GM19239 (cell line): ENCODE measurements at places on chromosomes 11 and 22.

GRCh38 chr11:96284917-96285316, 58.1 kb downstream of the MAML2 start:
- DNase-seq = no peak

DNA sequence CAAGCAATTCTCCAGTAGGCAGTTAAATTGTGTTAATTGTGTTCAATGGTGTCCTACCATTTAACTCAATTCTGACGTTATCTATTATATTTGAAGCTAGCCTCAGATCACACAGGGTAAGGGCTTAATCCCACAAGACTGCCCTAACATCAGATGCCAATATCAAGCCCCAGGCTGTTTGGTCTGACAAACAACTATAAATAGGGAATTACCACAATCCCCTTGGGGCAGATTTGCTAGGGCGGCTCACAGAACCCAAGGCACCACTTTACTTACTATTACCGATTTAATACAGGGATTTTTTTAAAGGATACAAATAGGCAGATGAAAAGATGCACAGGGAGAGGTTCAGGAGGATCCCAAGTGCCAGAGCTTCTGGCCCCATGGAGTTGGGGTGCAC, 678.4 kb downstream of the OPCML start:
- DNase-seq = no peak

GRCh38 chr11:126502982-126503381, 147.5 kb downstream of the ST3GAL4 start:
- DNase-seq = no peak

DNA sequence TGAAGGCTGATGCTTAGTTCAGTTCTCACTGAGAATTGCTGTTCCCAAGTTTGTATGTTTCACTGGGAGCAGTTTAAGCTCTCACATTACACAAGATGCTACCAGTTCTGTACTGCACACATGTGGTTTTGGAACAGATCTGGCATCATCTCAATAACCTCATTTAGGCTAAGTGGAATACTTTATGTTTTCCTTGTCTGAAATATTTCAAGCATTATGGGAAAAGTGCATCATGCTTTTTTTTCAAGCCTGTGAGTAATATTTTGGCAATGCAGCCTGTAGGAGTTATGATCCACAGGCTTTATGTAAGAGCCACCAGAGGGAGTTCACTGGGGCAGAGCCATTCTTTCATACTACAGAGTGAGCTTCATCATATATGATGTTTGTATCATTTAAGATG, 141.5 kb downstream of the OR4C45 start:
- DNase-seq = no peak

DNA sequence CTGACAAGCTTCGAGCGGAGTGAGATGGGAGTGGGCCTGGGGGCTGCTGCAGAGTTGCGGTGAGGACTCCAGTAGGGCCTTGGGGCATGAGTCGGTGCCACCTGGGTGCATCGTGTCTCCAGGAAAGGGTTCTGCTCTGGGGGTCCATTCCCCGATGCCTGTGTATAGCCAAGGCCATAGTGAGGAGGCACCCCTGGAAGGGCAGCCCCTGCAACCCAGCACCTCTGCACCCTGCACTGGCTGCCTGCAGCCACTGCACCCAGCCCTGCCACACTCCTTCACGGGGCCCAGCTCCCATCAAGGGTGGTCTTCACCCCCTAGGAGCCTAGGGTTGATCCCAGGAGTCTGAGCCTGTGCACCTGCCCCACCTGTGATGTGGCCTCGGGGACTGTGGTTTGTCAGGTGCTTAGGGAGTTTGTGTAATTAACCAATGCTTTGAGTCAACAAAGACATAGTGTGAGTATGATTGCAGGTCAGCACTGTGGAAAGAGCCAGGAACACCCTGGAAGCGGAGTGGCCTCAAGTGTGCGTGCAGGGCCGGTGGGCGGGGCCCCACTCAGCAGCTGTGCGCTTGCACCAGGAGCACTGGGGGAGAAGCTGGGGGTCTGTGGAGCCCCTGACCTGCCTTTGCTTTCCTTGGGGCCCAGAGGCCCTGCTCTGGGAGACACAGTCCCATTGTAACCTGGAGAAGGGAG, 1299.3 kb downstream of the BRD1 start:
- no peak for DNase-seq

DNA sequence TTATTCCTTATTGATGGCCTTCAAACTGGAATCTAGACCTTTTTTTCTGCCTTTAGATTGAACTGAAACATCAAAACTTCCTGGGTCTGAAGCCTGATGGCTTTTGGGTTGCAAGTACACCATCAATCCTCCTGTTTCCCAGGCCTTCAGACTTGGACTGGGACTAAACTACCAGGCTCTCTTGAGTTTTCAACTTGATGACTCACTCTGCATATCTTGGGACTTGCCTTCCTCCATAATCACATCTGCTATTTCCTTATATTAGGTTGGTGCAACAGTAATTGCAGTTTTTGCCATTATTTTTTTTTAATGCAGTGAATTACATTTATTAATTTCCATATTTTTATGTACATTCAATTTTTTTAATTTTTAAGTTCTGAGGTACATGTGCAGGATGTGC, 7.0 kb downstream of the OR51B5 start:
- DNase-seq = no peak

DNA sequence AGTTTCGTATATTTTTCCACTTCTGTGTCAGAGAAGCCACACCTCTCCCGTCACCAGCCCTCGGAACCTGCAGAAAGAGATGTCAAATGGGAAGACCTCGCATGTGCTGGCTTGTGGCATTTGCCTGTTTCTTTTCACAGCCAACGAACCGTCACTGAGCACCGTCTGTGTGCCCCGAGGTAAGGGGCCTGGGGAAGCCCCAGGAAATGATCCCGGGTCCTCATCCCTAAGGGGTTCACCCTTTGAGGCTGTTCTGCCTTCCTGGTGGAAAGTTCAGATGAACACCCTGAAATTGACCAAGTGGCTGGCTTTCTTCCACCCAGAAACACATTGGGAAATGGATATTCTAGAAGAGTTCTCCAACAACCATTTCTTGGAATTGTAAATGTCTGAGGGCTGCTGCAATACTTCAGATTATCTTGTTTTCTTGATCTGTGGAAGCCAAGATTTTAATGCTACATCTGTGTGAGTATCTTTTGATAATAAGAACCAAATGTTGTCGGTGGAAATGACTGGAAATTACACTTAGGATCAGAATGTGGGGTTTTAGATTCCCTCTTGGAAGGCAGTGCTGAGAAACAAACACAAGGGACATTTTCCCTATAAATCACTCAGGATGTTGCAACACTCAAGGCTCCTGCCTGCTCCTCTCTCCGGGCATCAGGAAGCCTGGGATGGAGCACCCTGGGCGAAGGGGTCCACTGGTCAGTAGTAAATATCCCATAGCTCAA, 37.6 kb downstream of the RIBC2 start:
- DNase-seq = no peak

- peak; percentile 65 for DNase-seq
Observed at GRCh38 chr11:119673759-119674336, 55.2 kb downstream of the NECTIN1 start.

- no peak for DNase-seq
Observed at GRCh38 chr11:134126217-134126822, 57.4 kb downstream of the JAM3 start.

DNA sequence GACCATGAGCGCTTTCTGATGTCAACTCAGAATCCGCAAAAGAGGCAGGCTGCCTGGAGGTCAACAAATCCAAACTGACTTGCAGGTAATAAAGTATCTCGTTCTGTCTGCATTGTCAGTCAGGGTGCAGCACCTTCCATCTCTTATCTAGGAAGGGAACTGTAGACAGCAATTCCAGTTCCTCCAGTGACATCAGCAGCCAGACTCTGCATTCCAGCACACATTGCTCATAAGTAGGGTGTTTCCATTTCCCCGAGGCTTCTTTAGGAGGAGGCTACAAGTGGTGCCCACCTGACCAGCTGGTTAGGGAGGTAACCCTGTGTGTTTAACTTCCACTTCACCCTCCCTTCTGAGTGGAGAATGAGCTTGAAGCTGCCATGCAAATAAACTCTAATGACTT, 53.3 kb downstream of the NTM start:
- no peak for DNase-seq

GRCh38 chr22:46039535-46039934, 62.6 kb upstream of the WNT7B start:
- no peak for DNase-seq

GRCh38 chr11:82174610-82175009, 559.1 kb downstream of the FAM181B start:
- DNase-seq = no peak

DNA sequence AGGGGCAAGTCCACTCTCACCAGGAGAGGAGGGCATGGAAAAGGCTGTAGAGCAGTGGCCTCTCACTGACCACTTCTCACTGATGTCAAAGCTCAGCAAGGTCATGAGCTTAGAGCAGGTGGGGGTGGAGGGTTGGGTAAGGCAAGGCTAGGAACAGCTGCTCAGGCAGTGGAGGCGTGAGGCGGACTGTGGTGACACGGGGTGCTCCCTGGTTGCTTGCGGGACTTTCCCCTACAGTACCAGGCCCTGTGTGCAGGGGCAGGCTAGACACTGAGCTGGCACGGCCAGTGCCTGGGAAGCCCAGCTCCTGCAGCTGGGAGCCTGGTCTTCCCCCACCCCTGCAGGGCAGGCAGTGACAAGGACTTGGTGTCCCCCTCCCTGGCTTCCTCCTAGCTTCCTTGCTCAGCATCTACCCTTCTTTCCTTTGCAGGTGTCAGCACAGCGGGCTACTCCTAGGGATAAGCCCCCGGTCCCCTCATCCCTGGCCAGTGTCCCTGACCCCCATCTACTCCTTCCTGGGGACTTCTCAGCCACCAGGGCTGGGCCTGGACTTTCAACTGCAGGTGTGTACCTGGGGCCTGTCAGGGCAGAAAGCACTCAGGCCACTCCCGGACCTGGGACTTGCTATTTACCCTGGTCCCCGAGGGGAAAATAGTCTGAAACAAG, 45.6 kb downstream of the PISD start:
- DNase-seq = peak; percentile 60

DNA sequence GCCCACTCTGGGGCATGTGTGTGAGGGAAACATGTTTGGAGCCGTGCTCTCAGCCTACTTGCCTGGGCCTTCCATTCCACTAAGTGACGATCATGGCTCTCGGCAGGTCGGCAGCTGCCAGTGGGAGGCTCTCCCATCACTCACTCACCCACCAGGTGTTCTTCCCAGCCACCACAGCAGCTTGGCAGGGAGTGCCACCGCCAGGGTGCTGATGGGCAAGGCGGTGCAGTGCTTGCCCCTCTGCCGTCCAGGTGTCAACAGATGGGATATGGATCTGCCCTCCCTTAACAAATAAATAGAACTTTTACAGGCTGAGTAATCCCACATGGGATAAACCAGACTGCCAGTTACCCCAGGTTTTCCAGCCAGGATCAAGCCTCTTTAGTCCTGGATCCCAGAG, 205.5 kb upstream of the TMEM45B start:
- DNase-seq = no peak

GRCh38 chr22:36206255-36206654, 4.6 kb upstream of the APOL4 start:
- DNase-seq = no peak
